ENCODE measurements at places on chromosomes 5 and 9.

GRCh38 chr5:37685816-37686215, 154.0 kb downstream of the GDNF start:
- no peak for DNase-seq

DNA sequence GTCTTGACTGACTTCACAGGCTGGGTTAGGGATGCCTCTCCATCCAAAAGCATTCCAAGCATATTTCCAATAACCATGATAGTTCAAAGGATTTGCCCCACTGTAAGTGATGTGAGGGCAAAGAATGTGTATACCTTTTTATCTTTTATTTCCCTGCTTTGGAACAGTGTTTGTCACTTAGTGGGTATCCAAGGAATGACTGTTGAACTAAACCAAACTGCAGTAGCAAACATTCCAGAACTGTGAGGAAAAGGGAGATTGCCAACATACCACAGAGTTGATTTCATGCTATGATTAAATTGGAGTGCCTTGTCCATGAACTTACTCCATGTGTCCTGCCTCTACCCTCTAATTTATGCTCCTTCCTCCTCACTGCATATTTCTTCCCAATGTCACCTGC, 400.0 kb downstream of the KIAA0825 start:
- no peak for DNase-seq

- no peak for DNase-seq
These were observed 208.0 kb downstream of the PDZD2 start for GRCh38 chr5:31846934-31847333.

GRCh38 chr5:66410122-66410521, 186.1 kb upstream of the MAST4 start:
- DNase-seq: no peak

DNA sequence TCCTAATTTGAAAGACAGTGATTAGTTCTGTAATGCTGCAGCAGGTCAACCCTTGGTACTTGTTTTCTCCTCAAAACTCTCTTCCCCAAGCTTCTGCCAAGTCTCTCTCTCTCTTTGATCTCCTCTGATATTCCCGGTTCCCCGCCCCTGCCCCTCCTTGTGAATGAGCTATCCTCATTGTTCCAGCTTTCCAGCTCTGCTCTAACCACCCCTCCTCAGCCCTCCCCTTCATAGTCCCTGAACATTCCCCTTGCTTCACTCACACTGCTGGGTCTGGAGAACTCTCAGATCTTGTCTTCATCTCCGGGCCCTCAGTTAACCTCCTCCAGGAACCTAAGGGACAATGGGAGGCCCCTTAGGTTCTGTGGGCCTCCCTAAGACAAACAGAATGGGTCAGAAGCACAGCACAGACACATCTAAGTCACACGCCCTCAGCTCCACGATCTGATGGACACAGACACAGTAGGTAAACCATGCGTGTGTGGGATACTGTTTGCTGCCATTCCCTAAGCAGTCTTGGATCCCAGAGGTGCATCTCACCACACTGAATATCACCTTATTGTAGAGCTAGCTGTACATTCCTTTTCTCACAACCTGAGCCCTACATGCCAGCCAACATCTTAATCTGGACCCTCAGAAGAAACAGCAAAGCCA, 17.4 kb upstream of the LARP1 start:
- no peak for DNase-seq

GRCh38 chr5:156914371-156914737, 48.7 kb downstream of the TIMD4 start:
- no peak for DNase-seq

DNA sequence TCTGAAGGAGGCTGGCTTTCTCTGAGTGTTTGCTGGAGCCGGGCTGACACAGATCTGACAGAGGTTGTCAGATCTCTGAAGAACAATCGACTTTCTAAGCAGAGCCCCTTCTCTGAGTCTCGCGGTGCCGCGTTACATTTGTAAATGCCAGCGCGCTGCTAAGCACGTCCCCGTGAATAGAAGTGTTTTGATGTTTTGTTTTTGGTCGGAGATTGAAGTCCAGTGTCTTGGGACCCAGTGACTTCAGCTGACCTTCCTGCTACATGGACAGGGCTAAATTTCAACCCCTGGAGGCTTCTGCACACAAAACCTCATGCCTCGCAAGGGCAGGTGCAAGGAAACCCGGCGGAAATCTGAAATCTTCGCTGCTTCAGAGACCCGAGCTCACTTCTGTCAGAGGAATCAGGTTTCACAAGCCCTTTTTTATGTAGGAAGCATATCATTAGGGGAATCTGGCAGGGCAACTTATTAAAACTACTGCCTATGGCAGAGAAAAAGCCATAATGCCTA, 27.2 kb downstream of the NEUROG1 start:
- no peak for DNase-seq

GRCh38 chr5:76099756-76100155, 16.6 kb downstream of the SV2C start:
- no peak for DNase-seq

GRCh38 chr9:96719521-96719920, 58.4 kb downstream of the ZNF510 start:
- no peak for DNase-seq

GRCh38 chr5:9888501-9888901, 258.4 kb upstream of the TAS2R1 start:
- no peak for DNase-seq

GRCh38 chr5:64518793-64519192, 13.0 kb downstream of the RGS7BP start:
- no peak for DNase-seq

DNA sequence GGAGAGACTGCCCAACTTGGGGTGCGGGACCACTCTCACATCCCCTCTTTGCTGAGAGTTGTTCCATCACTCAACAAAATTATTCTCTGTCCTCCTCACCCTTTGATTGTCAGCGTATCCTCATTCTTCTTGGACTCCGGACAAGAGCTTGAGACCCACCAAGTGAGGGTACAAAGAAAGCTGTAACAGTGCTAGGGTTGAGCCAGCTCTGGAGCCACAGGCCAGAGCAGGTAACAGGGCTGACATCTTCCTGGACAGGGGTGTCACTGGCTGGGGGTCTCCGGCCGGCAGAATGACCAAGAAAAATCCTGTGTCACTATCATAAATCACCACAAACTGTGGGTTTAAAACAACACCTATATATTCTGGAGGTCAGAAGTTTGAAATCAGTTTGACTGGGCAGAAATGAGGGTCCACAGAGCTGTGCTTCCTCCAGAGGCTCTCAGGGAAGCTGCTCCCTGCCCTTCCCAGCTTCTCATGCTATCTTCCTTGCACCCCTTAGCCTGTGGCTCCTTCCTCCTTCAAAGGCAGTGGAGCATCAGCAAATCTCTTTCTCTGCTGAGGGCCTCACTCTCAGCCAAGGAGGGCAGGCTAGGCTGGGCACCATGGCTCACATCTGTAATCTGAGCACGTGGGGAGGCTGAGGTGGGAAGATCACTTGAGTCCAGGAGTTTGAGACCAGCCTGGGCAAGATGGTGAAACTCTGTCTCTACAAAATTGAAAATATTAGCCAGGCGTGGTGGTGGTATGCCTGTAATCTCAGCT, 4.1 kb upstream of the BBLN start:
- DNase-seq: no peak

- no peak for DNase-seq
These were observed 61.2 kb upstream of the MAP1B start for GRCh38 chr5:72046106-72046505.

GRCh38 chr9:124450241-124450924, at the start of gene ADGRD2:
ADGRD2 (plus strand) TSS chr9:124450451; CDS start chr9:124451667, 1,216 bp downstream.
- DNase-seq: peak; percentile 5

Data from stimulated activated CD4-positive, alpha-beta T cell treated with anti-CD3 and anti-CD28 coated beads, Interleukin-12 subunit alpha, Interleukin-12 subunit beta, amount 100 ng/mL, for 4 hours (primary cell).